Subcutaneous adipose tissue (tissue), 4 donors: ENCODE measurements at places on chromosomes 7 and 10. TPM values are rescaled to one million over a fixed set of nuclear protein-coding genes. Genes with fewer than 3 reads are reported as not detected.

Gene KLF14
- 0.94 TPM for total RNA-seq

Gene YAE1
- 11.7 TPM for total RNA-seq

Gene SLC39A12
- total RNA-seq, result not detected

Gene DPYSL4
- 0.22 TPM for total RNA-seq

Gene EN2
- not detected for total RNA-seq

Gene PNLIP
- not detected for total RNA-seq
